Heart right ventricle (tissue), 16 donors: ENCODE measurements at places on chromosomes 2 and 18. TPM values are rescaled to one million over a fixed set of nuclear protein-coding genes. Genes with fewer than 3 reads are reported as not detected.

Gene RRM2
- 0.28 TPM for polyA plus RNA-seq

- no peak for DNase-seq
These were observed 90.9 kb upstream of the UBXN4 start for GRCh38 chr2:135650721-135651120.

- DNase-seq: no peak
These were observed 111.3 kb upstream of the NDUFV2 start for GRCh38 chr18:8991155-8991554.

DNA sequence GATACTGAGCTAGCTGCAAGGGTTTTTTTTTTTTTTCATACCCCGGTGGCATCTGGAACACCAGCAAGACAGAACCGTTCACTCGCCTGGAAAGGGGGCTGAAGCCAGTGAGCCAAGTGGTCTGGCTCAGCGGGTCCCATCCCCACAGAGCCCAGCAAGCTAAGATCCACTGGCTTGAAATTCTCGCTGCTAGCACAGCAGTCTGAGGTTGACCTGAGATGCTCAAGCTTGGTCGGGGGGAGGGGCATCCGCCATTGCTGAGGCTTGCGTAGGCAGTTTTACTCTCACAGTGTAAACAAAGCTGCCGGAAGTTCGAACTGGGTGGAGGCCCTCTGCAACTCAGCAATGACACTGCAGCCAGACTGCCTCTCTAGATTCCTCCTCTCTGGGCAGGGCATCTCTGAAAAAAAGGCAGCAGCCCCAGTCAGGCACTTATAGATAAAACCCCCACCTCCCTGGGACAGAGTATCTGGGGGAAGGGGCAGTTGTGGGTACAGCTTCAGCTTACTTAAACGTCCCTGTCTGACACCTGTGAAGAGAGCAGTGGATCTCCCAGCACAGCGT lies 5.1 kb upstream of the MIB1 start:
- DNase-seq: peak; percentile 24

Gene ARHGEF33
- polyA plus RNA-seq: 0.15 TPM

DNA sequence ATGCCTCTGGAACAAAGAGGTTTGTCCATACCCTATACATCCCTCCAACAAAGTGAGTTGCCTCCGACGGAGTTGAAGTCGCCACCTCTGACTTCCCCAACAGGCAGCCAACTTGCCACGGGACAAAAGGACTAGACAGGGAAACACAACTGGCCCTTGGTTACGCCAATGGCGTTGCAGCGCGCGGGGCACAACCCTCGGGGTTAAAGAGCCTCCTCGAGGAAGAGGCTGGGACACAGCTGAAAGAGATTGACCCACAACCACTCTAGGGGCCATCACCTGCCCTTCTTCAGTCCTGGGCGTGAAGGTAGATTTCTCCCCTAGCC lies 545 bp downstream of the GTF3C2 start:
- DNase-seq: peak; percentile 30
